ENCODE measurements at places on chromosomes 12 and 14.

DNA sequence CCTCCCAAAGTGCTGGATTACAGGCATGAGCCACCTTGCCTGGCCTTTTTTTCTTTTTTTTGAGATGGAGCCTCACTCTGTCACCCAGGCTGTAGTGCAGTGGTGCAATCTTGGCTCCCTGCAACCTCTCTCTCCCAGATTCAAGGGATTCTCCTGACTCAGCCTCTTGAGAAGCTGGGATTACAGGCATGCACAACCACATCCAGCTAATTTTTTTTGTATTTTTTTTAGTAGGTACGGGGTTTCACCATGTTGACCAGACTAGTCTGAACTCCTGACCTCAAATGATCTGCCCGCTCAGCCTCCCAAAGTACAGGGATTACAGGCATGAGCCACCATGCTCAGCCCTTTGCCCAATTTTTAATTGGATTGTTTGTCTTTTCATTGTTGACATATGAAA is 58.0 kb downstream of the SINHCAF start:
- DNase-seq: no peak

DNA sequence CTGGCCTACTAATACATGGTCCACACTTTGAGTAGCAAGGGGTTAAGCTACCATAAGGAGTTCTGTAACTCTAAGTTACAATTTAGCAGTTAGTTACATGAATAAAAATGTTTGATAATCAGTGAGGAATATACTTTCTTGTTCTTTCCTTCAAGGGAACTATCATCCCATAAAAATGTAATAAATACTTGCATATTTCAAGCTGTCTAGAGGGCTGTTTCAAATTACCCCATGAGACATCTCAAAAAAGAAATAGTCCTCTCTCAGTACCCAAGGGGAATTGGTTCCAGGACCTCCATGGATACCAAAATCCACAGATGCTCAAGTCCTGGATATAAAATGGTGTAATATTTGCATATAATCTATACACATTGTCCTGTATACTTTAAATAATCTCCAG is 48.7 kb upstream of the GNG2 start:
- DNase-seq: no peak

DNA sequence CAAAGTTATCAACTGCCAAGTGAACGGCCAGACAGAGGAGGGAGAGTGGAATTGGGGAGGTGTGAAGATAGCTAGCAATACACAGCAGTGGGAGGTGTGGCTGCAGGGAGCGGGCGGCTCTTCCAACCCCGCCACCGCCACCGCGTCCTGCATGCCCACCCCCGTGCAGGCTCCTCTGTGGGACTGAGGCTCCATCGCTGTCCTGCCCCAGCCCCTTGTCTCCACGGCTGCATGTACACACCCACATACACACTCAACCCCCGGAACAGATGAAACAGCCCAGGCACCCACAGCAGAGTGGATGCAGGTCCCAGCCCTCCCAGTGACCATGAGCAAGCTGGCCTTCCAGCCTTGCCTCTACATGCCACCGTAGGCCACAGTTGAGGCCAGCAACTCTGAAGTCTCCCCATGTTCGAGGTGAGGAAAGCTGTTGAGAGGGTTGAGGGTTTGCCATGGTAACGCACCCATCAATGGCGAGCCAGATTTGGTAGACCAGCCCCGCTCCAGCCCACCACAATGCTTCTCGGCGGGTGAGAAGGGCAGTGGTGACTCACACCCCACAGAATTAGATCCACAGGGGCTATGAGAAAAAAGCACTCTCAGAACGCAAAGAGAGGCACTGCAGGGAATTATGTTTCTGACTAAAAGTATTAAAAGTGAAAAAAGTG is 39.3 kb downstream of the PITPNM2 start:
- no peak for DNase-seq

DNA sequence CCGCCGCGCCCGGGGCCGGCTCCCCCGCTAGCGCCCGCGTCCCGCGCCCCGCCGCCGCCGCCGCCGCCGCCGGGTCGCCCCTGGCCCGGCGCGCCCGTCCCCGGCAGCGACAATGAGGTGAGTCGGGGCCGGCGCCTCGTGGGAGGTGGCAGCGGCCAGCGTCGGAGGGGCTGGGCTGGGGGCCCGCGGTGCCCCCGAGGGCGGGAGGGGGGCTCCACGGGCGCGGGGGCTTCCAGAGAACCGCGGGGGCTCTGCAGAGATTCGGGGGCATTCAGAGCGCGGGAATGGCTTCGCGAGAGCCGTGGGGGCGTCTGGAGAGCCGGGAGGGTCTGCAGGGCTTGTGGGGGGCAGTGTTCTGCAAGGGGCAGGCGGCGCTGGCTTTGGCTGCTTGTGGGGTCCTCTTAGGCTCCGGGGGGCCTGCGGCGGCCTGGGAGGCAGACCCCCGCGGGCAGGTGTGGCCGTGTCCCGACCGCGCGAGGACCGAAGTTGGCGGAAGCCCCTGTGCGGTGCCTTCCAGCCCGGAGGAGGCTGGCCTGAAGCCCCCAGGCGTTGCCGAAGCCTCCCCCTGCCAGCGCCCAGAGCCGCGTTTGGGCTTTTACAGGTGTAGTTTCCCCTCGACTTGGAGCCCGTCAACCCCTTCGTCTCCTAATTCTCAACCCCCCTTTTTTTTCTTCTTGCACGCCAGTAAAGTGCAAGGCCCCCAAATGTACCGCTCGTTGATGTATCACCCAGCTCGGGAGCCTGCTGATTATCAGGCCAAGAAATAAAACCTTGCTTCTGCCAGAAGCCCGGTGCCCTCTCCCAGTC is 93.1 kb upstream of the EVL start:
- no peak for DNase-seq

- DNase-seq: no peak
Measured at GRCh38 chr12:89568484-89568883, 42.6 kb upstream of the POC1B start.

DNA sequence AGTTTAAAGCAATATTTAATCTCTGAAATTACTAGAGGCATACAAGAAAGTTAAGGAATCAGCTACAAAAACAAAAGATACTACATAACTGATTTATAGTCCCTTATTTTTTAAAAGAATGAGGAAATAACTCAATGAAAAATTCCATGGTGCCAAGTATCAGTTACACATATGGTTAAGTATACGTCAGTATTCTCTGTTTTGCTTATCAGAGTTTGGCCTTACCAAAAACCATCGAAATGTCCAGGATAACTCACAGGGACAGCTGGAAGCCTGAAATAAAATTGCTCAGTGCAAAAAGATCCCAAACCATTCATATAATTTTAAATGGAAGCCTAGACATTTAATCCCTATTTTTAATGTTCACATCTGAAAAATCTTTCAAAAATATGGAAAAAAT is 3.6 kb downstream of the CFL2 start:
- no peak for DNase-seq

DNA sequence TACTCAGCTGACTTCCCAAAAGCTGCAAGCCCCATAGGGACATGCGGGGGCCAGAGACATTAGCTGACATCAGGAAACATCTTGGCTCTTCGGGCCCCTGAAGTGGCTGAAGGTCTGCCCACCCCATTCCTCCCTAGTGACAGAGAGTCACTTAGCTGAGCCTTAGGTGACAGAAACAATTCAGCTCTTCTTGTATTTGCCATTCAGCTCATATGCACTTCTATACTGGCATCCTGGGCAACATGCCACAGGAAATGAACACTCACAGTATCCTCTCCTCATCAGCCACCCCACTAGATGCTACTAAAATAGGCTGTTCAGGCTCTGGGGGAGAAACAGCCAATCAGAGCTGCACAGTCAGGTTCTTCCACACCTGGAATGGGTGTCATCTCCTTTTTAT is 3.4 kb downstream of the DCTN2 start:
- no peak for DNase-seq

GRCh38 chr12:85029456-85029855 is 6.6 kb downstream of the TSPAN19 start:
- DNase-seq: no peak

GRCh38 chr14:103808403-103809001 is 38.9 kb downstream of the PPP1R13B start:
- DNase-seq: peak; percentile 88

GRCh38 chr12:123237646-123238329 is 4.6 kb downstream of the MTRFR start:
- peak; percentile 81 for DNase-seq

- no peak for DNase-seq
Measured at GRCh38 chr14:59275668-59276067, 87.2 kb downstream of the DAAM1 start.

DNA sequence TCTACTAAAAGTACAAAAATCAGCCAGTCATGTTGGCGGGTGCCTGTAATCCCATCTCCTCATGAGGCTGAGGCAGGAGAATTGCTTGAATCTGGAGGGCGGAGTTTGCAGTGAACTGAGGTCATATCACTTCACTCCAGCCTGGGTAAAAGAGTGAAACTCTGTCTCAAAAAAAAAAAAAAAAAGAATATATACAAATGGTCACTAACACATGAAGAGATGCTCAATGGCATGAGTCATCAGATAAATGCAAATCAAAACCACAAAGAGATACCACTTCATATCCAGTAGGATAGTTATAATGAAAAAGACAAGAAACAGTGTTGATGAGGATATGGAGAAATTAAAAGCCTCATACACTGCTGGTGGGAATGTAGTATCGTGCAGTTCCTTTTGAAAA is 33.6 kb upstream of the METAP2 start:
- no peak for DNase-seq

DNA sequence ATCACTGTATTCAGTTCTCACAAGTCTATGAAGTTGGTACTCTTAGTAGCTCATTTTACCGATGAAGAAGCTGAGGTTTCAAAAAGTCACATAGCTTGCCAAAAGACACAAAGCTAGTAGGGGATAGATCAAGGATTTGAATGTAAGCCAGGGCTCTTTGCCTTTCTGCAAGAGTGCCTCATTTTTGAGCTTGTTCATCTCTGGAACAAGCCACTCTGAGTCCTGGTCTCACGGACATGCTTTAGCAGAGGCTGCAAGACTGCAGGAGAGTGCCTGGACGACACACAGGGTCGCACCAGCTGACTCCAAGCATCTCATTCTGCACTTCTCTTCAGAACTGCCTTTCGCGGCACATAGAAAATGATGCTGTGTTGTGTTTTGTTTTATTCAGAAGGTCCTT is 3.7 kb downstream of the NUAK1 start:
- DNase-seq: no peak

DNA sequence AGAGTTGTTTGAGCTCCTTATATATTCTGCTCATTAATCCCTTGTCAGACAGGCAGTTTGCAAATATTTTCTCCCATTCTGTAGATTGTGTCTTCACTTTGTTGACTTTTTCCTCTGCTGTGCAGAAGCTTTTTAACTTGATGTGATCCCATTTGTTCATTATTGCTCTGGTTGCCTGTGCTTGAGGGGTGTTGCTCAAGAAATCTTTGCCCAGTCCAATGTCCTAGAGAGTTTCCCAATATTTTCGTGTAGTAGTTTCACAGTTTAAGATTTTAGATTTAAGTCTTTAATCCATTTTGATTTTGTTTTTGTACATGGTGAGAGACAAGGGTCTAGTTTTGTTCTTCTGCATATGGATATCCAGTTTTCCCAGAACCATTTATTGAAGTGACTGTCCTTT is 19.8 kb downstream of the ABCC9 start:
- no peak for DNase-seq

GRCh38 chr12:47705229-47705565 is 633 bp downstream of the RPAP3 start:
- no peak for DNase-seq

GRCh38 chr12:132617822-132618682 is 524 bp upstream of the P2RX2 start:
- DNase-seq: no peak

DNA sequence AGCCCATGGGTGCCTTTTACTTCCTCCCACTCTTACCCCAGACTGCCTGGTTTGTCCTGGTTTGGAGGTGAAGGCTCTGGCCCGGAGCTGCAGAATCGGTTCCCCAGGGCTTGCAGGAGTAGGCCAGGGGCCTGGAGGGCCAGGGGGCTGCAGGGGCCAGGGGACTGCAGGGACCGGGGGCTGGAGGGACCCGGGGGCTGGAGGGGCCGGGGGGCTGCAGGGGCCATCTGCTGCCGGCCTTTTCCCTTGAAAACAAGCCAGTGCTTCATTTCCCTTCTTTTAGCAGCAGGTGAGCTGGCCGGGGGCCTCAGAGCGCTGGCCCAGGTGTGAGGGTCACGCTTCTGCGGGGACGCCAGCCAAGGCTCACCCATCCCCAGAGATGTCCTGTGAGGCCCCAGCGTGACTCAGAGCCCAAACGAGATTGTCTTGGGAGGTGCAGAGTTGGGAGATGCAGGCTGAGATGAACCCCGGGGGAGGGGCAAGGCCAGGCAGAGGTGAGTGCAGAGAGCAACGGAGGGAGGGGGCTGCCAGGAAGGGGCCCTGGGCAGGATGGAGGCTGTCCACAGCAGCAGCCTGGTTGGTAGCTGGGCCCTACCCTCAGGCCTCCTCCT is 154.9 kb downstream of the KIF26A start:
- peak; percentile 30 for DNase-seq

DNA sequence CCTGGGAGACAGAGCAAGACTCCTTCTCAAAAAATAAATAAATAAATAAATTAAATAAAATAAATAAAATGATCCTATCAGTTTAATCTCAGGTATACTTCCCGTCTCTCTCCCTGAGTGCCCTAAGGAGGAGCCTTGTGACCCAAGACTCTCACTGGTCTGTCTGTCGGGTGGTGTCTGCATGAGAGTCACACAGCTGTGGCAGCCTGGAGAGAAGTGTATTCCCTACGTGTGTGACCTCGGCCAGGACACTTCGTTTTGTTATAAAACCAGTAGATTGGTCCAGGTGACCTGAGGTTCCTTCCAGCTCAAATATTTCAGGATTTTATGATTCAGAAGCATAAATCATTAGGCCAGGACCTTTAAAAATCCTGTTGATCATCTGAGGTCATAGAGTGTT is 4.8 kb downstream of the SYNE3 start:
- no peak for DNase-seq

DNA sequence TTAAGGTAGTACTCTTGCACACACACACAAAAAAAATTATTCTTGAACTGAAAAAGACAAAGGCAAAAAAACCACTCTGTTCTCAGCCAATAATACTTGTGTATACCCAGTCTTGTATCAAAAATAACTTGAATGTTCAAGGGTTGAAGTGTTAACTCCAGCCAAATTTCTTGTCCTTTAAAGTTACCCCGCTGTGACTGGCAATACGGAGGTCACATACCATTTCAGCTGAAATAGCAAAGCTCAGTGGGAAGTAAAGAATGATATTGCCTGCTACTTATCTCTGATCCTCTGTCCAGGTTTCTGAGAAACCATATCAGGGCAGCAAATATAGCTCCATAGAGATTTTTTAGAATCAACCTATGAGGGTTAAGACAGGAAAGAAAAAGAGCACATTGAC is 167.4 kb downstream of the C12orf50 start:
- no peak for DNase-seq

- no peak for DNase-seq
Measured at GRCh38 chr12:75704664-75705063, 193.3 kb upstream of the KRR1 start.

GRCh38 chr14:76829650-76830421 is 3.6 kb downstream of the LRRC74A start:
- no peak for DNase-seq

All from ovary (tissue), 10 donors.